ENCODE measurements at places on chromosomes 2 and 18.

DNA sequence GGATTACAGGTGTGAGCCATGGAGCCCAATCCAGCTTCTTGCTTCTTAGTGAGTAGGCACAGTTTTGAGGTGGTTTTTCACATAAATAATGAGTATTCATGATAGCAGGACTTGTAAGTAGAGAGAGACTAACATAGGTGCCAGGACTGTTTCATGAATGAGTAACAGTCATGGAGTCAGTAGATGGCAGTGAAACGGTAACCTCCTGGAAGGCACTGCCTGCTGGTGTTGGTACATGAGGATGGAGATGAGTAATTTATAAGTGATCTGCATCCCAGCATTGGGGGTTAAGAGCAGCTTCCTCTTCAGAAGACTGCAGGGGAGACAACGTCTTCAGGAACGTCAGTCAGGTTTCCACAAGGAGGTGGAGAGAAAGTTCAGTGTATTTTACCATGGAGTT, 143.8 kb downstream of the HAUS1 start:
- no peak for DNase-seq

DNA sequence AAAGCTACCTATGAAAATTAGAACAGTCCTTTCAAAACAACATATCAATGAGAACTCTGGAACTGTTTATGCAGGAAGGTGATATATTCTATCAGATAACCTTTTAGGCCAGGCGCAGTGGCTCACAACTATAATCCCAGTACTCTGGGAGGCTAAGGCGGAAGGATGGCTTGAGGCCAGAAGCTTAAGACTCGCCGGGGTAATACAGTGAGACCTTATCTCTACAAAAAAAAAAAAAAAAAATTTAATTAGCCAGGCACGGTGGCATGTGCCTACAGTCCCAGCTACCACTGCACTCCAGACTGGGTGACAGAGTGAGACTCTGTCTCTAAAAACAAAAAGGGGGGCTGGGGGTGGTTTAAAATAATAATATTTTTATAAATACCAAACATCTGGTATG, 77.9 kb downstream of the OSBPL1A start:
- no peak for DNase-seq

DNA sequence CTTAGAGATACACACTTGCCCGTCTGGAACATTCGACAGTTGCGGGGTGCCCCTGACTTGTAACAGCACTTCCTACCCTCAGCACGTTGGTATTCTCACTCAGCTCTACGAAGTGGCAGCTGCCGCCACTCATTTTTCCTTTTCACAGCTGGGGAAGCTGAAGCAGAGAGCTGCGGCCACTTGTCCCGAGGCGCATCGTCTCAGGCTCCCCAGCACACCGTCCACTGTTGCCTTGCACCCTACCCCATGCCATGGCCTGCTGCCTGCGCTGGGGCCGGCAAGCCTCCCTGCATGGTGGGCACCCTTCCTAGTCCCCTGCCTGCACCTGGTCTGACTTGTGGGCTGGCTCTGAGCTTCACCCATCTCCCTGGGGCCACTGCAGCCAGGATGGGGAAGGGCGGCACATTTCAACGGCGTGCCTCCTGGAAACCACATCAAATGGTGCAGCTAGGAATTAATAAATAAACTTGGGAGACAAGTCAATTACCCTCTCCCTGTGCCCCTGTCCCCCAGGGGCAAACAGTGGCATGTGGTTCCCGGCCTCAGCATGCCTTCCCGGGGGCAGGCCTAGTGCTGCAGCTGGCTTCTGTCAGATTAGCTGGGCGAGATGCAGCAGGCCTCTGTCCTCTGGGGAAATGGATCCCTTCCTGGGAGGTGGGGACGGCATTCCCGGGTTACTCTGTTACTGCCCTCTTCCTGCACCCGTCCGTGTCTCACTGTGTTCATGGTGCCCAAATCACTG, 64.7 kb upstream of the HAAO start:
- no peak for DNase-seq

DNA sequence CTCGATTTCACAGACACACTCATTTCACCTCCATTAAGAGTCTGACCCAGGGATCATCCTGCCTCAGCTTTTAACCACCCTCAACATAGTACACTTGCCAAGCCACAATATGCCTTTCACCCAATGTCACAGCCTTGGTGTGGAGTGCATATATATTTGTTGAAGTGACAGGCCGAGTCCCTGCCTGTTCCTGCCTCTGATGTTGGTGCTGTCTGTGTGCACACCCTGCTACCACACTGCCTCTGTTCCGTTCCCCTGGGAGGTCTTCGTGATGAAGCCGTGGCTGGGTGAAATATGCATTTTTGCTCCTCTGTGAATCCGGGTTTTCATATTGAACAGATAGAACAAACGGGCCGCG, 90.3 kb downstream of the RNF144A start:
- no peak for DNase-seq

GRCh38 chr2:174176898-174177297, 71.4 kb downstream of the OLA1 start:
- peak; percentile 64 for DNase-seq

- peak; percentile 84 for DNase-seq
Measured at GRCh38 chr18:49997558-49997957, 184.2 kb upstream of the ACAA2 start.

DNA sequence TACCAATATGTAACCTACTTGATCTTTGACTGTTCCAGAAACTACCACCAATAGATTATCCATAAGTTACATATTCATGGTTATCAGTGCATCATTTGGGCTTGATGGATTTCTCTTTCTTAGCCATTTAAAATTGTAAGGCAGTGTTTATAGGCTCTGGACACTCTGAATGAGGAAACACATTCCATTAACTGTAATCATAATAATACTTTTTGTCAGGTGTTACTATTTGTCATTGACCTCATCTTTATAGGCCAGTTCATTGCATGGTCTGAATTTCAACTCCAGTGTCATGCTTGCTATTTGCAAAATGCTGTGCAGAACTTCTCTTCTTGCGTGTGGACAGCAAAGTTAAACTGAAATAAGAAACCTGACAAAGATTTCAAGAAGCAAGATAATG, 1340.2 kb upstream of the ZEB2 start:
- no peak for DNase-seq

- no peak for DNase-seq
Measured at GRCh38 chr2:203781151-203781550, 74.7 kb downstream of the CD28 start.

- DNase-seq, result no peak
Measured at GRCh38 chr2:143248631-143249030, 119.4 kb downstream of the ARHGAP15 start.

GRCh38 chr2:128311216-128311754, 7.4 kb downstream of the HS6ST1 start:
- DNase-seq, result no peak

- DNase-seq, result no peak
Measured at GRCh38 chr2:170339750-170340692, 162.1 kb downstream of the MYO3B start.

- DNase-seq, result no peak
Measured at GRCh38 chr2:238380785-238381184, 45.9 kb upstream of the ASB1 start.

DNA sequence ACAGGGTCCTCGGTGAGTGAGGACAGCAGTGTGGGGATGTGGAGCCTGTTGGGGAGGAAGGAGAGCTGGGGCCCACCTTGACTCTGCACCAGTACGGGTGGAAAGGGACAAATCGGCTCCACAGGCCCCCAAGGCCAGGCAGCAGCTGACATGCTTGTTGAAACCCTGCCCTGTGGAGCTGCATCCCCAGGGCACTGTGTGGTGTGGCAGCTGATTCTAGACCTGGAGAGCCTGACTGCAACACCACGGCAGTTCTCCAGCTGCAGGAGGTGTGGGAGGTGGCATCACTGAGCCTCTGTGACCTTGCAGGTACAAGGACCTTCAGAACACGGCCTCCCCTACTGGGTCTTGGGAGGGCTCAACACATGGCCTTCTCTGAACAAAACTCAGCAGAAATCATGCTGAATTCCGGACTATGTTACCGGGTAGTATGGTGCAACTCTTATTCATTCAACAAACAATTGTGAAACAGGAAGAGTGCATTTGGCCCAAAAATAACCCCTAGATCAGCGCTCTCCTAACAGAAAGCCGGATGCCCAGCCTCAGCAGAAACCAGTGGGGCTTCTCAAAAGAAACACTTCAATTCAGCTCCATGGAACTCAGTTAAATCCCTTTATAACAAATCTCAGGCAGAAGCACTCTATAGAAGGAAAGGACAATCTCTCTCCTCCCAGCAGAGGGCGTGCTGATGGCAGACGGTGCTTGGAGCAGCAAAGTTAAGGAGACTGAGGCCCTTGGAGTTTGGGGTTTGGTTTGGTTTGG, 104.4 kb upstream of the SALL3 start:
- peak; percentile 78 for DNase-seq

All from NCI-H69 (cell line).